MG63 (cell line): ENCODE measurements at places on chromosomes 11 and 22. TPM values are rescaled to one million over a fixed set of nuclear protein-coding genes. Genes with fewer than 3 reads are reported as not detected.

Gene EFCAB6
- total RNA-seq: 0.37 and 2.9 TPM in 2 replicates

Gene OR5A1
- total RNA-seq: not detected in 2 replicates

GRCh38 chr11:121534131-121535093 is 81.6 kb upstream of the SORL1-AS1 start:
- no peak for DNase-seq

GRCh38 chr11:13160806-13161205 is 116.8 kb upstream of the BMAL1 start:
- no peak for DNase-seq

- DNase-seq: no peak
Measured at GRCh38 chr11:121291319-121291718, 1.3 kb upstream of the SC5D start.

GRCh38 chr11:70525466-70525865 is 127.1 kb downstream of the CTTN start:
- DNase-seq: no peak

Gene TEX12
- not detected in 2 replicates for total RNA-seq

GRCh38 chr11:102306048-102306597 is 11.2 kb upstream of the BIRC3 start:
- DNase-seq: peak; percentile 67

DNA sequence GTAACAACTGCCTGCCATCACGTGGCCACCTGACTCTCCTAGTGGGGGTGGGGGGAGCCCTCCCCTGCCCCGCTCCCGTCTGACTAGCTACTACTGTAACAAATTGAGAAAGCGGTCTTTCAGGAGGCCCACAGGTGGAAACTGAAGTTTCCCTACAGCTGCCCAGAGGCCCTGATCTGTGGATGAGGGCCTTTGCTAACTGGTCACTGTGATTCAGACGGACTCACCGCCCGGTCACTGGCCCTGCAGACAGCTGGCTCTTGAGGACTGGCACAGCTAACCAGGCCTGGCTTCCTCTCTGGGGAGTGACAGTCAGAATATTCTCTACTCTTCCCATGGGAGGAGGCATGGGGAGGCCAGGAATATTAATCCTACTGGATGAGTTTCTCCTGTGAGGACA is 116.8 kb downstream of the ARHGAP8 start:
- peak; percentile 51 for DNase-seq

- DNase-seq: no peak
Measured at GRCh38 chr11:44530413-44531115, 34.9 kb upstream of the CD82 start.

Gene FOLR1
- 0.23 and 3.0 TPM in 2 replicates for total RNA-seq
